Kidney glomerular epithelial cell (primary cell): ENCODE measurements at places on chromosomes 7 and 10.

GRCh38 chr7:28573059-28573553 is 160.8 kb downstream of the CREB5 start:
- peak; percentile 37 for DNase-seq

GRCh38 chr7:121510858-121511482 is 114.9 kb upstream of the FAM3C start:
- DNase-seq = no peak

DNA sequence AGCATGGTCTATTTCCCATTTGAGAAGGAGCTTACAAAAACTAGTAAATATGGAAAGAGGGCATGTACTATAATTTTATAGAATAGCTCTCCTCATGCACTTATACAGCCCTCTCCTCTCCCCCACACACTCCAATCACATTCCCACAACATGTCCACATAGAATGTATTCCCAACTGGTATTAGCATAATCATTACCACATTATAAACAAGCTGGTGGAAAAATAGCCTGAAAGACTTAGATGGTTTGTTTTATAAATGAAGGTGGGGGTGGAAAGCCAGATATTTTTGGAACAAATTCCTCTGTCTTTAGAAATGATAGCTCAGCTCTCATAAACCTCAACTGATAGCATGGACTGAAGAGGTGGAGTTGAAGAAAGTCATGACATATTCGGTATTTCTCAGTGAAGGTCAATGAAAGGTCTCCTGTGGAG is 410.1 kb downstream of the SUGCT start:
- no peak for DNase-seq

- DNase-seq = peak; percentile 35
These were observed 4.1 kb downstream of the PRSS2 start for GRCh38 chr7:142774826-142775225.

GRCh38 chr7:38699471-38699870 is 68.3 kb upstream of the AMPH start:
- DNase-seq = no peak

DNA sequence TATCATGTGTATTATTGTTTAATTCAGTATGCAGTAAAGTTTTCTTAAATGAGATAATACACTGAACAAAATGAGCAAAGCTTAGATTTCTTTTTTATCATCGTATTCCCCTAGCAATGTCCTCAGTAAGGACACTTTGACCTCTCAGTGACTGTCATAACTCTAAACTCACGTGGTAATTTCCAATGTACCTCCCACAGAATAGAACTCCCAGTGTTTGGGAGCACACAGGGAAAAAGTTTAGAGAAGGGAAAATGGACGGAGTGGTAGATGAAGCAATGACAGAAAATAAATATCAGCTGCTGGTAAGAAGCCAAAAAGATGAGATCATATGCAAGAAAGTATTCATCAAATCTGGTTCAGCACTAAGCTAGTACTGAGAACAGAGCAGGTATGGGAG is 758.6 kb upstream of the KCND2 start:
- DNase-seq = peak; percentile 0

DNA sequence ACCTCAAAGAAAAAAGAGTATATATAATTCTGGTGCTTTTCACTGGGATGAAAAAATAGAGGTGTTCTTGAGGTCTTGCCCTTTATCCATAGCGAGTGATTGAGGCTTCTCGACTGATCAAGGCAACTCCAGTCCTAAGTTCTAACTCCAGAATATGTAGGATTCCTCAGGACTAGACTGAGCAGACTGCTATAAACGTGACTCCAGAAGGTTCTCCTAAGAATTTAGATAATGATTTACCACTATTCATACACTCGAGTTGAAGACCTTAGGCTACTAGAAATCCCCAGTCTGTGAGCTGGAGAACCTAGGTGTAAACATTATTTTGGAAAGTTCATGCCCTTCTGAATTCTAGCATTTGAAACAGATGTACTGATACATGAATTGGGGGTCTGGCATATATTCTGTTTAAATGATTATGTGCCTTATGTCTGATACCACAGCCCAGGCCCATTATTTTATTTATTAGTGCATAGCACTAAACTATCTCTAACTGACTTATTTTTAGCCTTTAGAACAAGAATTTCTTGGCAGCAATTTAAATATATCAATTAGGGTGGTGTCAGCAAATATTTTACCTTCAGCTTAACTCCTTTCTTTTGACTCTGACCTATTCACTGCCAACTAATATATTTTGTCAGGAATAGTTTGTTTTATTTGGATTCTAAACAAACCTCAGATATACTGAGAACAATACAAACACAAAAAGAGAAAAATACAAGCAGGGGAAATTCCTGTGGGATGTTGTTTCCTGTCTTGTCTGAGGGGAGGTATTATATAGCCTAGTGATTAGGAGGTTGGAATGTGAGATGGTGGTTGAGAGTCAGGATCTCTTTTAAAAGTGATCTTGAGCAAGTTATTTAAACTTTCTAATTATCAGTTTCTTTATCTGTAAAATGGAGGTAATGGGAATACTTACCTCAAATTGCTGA is 75.8 kb downstream of the PODXL start:
- DNase-seq = peak; percentile 82

DNA sequence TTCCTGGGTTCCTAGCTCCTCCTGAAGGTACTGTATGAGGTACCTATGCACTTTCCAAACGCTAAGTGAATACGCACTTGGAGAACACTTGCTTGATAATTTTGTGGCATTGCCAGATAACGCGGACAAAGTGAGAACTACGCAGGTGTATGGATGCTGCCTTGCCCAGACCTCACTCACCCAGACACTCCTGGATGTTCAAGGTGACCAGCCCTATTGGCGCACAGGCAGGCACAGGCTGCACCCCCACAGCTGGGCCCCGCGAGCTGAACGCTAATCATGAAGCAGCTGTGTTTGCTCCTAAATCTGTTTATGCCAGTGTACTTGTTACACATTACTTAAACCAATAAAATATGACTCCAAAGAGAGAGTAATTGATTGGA is 27.3 kb downstream of the DIP2C start:
- DNase-seq = no peak

GRCh38 chr10:62491597-62491996 is 117.4 kb downstream of the ZNF365 start:
- DNase-seq = no peak

GRCh38 chr10:663831-664251 is 25.6 kb downstream of the DIP2C start:
- DNase-seq = no peak

- no peak for DNase-seq
These were observed 9.2 kb downstream of the TLX1 start for GRCh38 chr10:101140084-101140949.

- no peak for DNase-seq
These were observed 122.0 kb downstream of the TPK1 start for GRCh38 chr7:144713850-144714249.

- DNase-seq = no peak
These were observed 15.1 kb upstream of the RHOBTB1 start for GRCh38 chr10:60958892-60959601.

- DNase-seq = no peak
These were observed 37.7 kb downstream of the SNX13 start for GRCh38 chr7:17902599-17902998.

- DNase-seq = no peak
These were observed 17.5 kb downstream of the ARL3 start for GRCh38 chr10:102696736-102697135.

DNA sequence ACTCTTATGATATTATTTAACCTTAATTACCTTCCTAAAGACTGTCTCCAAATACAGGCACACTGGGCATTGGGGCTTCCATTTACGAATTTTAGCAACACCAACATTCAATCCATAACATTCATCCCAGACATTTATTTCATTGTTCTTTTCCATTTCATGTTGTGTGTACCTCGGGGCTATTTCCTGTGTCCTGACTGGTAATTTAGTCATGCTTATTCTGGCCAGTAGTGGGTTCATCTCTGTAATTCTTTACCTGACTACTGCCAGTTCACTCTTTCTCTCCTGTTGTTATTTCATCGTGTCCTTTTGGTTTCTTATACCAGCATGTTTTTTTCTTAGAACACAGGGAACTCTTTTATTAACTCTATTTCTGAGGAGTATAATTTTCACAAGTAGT is 225.7 kb downstream of the PLXDC2 start:
- no peak for DNase-seq

DNA sequence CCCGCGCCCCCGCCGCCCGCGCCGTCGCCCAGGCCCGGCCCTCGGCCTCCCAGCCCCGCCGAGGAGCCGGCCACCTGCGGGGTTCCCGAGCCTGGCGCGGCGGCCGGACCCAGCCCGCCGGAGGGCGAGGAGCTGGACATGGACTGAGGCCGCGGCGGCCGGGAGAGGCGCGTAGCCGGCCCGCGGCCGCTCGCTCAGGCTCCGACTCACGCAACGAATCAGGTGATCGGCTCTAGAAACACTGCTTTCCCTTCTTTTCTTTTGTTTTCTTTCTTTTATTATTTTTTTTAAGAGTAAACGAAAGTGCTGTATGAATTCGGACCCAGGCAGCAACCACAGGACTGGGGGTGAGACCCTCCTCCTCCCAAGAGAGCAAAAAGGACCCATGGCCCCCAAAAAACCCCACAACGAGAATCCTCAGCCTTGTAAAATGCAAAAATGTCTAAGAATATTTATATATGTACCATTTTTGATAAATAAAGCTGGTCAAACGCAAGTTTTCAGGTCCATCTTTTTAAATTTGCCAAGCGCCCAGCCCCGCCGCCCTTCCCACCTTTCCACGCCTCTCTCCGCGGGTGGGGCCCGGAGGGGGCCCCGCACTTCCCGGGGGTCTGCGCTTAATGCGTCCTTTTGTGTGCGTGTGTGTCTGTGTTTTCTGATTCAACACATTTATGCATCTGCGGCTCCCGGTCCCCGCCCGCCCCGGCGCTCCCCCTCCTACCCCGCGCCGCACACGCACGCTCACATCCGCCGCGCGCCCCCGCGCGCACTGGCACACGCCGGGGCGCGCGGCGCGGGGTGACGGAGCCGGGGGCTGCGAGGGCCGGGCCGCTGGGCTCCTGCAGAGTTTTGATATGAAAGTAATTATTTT is 4.4 kb downstream of the UNCX start:
- DNase-seq = no peak

DNA sequence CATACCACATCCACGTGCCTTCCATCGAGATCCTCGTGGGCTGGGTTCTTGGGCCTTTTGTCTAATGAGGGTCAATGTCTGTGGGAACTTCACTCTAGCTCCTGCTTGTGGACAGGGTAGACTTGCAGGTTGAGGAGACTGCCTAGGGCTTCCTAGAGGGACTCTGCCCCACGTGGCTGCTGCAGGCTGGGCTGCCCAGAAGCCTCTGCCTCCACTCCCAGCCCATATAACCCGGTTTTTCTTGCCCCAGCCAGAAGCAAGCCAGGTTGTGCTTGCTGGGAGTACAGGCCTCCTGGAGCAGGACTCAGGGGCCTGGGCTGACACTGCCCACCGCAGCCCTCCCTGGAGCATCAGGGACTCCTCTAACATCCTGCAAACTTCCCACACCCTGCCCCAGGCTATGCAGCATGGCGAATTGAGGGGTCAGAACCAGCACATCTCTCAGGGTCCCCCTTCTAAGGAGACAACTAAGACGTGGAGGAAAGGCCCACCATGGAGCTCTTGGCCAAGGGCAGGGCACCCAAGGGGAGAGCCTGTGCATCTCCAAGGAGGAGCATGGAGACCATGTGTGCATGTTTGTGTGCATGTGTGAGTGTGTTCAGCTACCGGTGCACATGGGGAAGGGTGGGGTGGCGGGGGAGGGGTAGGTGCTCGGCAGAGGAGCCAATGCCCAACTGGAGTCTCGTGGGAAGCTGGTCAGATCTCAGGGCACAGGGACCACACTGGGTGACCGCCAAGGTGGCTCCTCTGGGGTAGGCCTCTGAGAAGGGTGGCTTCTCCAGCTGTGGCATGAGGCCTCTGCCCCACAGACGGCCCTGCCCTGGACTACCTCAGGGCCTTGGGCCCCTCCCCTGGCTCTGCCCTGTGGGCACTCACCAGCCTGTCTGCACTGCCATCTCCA is 62.6 kb downstream of the RASGEF1A start:
- DNase-seq = no peak

GRCh38 chr10:62460393-62460792 is 86.2 kb downstream of the ZNF365 start:
- no peak for DNase-seq

- DNase-seq = no peak
These were observed 16.8 kb downstream of the AKR1B15 start for GRCh38 chr7:134565643-134566136.

DNA sequence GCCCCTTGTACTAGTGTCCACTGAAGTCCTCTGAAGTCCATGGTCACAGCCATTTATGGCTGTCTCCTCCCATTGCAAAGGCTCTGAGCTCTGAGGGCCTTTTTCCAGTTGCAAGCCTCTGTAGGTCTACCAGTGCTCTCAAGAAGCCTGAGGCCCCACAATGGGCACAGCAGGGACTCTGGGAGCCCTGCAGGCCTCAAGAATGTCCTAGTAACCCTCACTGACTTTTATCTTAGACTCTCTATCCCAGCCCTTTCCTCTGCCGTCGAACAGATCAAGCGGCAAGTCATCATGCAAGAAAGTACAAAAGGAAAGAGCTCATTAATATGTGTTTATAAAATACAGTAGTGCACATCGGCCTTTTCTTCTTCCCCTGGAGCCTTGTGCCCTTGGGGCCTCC is 23.4 kb downstream of the VWA2 start:
- no peak for DNase-seq

DNA sequence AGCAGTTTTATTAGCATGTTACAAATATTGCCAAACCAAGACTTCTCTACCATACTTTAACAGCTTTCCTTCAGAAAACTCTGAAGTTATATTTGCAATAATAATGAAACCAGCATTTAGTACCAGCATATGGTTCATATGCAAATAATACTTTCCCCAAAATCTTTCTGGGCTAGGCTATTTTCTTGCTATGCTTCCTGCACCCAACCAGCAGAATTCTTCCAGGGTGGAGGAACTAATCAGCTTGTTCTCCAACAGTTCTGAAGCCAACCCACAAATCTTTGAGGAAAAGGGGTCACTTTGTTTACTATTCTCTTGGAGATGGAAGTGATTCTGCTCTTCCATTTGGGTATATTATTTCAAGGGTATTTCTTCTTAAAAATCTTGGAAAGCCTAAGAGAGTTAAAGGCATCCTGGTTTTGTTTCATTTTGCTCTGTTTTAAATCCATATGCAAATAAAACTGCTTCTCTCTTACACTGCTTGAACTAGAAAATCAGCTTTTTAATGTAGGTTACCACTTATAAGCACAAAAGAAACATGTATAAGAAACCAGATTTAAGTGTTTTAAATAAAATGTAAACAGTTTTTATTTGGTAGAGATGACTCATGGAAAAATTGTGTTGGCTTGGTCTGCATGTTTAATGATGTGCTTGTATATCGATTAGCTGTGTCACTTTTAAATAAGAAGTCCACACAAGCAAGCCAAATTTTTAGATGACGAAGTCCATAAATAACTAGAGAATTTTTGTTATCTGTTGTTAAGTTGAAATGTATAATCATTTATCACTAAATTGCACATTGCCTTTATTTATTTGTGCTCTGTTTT is 103.7 kb downstream of the HECTD2 start:
- no peak for DNase-seq

- DNase-seq = no peak
These were observed 62.8 kb downstream of the MTPN start for GRCh38 chr7:135914346-135914745.

DNA sequence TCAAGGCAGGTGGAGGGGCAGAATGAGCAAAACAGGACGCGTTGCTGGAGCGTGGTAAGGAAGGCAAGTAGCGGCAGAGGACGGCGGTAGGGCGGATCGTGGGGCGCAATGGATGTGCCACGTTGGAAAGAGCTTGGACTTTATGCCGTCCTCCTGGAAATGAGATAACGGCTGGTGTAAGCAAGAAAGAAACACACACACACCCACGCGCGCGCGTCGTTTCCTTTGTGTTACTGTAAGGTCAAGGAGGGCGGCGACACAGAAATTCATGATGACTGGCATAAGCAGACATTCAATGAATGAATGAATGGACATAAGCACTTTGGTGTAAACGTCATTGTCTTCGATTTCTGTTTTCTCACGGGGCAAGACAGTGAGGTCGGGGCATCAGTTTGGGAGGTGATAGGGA is 683 bp upstream of the ENTPD7 start:
- no peak for DNase-seq
